ENCODE measurements at places on chromosomes 1 and 21.

DNA sequence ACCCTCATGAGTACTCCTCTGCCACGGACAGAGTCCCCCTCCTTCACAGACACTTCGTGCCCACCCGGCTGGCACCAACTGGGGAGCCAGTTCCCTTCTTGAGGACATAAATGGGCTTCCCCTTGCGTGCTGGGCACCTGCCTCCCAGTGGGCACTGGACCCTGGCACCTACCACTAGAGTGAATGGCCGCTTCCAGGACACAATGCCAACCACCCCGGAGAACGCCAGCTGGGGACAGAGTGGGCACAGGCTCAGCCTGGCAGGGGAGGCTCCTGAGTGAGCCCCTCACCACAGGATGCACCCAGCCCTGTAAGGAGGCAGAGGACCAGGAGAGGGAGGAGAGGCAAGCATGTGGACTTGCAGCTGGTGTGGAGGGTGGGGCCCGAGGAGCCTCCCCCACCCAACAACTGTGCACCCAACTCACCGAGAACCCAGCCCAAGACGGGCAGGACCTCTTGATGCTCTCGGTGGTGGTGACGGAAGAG is 1.0 kb downstream of the ENTREP3 start:
- no peak for DNase-seq

DNA sequence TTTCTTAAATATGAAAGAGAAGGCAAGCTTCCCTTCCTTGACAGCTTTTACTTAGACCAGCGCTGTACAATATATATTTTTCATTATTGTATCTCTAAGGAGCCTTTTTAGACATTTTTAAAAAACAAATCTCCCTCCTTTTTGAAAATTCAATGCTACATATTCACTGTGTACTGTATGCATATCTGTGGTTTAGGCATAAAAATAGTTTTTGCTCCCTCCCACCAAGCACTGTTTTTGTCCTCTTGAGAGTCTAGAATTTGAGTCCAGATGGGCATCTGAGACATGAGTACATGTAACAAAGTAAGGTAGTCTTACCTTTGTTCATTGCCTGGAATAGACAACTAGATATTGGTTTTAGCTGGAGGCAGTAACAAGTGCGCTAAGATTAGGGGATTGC is 488.5 kb upstream of the RUNX1 start:
- DNase-seq, result no peak

DNA sequence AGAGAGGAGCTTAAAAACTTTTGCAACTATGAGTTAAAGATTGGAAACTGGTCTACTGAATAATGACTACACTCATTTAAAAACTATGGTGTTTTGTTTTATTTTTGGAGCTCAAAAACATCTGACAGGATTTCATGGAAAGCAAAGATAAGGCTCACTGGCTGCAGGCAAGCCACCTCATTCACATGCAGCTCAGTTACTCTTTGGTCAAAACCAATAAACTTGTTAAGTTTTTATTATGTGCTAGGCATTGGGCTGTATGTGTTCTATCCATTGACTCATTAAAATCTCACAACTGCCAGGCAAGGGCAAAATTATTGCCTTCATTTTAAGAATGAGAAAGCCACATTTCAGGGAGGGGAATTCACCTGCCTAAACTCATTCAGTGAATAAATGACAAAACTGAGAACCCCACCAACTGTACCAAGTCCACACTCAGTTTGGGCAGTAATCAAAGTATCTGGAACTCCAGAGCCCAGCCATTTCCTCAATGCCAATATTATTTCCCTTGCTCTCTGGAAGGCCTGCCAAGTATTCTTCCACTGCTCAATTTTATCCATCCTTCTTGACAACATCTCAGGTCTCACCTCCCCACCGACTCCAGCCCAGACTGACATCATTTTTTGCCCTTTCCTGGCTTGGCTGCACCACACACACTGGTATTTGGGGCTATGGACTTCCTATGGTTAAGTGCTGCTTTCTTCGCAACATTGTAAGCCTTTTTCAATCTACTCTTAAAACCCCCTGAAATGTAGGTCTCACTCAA is 401.1 kb upstream of the NFIA start:
- no peak for DNase-seq

DNA sequence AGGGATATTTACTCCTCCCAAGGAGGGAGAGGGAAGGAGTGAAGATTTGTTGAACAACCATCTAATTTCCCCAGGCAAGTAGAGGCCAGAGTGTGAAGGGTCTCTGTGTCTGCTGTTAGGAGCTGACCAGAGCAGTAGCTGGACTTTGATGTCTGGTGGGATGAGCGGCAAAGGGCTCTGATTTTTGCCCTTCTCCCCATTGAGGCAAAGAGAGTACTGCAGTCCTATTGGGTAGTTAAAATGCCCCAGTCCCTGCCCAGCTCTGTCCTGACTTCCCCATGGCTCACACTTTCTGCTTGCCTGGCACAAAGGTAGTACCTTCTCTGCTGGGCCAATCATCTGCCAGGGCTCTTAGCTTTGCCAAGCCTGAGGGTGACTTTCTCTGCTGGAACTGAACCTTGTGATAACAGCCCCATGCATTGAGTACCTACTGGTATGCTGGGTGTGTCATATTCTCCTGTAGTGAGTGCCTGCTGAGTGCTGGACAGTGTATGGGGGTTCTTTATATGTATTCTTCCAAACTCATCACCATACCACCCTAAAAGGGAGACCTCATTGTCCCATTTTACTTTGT is 64.0 kb upstream of the SELENON start:
- DNase-seq, result no peak

DNA sequence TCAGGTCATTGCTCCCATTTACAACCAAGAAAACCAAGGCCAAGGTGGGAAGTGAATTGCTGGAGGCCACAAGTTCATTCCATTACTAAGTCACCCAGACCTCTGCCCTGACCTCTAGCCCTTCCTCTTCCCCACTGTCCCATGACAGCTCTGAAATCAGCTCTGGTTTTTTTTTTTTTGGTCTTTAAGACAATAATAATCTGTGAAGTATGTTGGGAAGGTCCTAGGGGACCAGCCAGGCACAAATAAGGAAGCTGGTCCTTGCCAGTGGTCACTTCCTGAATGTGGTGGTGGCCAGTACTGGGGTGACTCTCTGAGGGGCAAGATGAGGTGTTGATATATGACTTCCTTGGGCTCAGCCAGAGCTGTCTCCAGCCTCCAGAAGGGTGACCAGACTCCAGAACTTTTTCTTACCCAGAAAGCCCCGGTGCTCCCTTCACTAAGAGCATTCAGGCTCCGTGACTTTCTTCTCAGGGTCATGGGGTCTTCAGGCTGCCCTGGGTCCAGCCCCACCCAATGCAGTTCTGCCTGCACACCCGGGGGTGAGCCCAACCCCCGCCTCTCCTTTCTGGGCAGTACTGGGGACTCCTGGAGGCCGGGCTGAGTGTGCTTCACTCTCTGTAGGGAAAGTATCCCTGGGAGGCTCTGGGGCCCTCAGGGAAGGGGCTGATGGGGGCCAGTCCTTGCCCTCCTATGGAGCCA is 159.6 kb downstream of the PTPRU start:
- no peak for DNase-seq

GRCh38 chr1:160888926-160889325 is 3.9 kb upstream of the ITLN1 start:
- DNase-seq, result no peak

DNA sequence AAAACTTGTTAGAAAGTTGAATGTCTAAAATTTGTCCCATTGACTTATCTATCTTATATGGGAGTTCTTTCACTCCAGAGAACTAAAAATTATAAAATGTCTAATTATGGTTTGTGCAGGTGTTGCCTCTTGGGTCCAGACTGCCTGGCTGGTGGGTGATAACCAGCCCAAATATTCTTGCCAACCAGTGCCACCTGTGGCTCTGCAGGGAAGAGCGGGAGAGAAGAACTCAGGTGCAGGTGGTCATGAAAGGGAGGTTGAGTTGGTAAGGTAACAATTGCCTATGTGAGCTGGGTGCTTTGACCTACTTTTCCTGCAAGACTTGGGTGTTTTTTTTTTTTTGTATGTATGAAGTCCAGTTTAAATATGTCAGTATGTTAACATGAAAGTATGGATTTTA is 10.2 kb downstream of the RPS6KC1 start:
- DNase-seq, result no peak

- DNase-seq, result no peak
These were observed 519 bp downstream of the FNBP1L start for GRCh38 chr1:93448292-93448982.

DNA sequence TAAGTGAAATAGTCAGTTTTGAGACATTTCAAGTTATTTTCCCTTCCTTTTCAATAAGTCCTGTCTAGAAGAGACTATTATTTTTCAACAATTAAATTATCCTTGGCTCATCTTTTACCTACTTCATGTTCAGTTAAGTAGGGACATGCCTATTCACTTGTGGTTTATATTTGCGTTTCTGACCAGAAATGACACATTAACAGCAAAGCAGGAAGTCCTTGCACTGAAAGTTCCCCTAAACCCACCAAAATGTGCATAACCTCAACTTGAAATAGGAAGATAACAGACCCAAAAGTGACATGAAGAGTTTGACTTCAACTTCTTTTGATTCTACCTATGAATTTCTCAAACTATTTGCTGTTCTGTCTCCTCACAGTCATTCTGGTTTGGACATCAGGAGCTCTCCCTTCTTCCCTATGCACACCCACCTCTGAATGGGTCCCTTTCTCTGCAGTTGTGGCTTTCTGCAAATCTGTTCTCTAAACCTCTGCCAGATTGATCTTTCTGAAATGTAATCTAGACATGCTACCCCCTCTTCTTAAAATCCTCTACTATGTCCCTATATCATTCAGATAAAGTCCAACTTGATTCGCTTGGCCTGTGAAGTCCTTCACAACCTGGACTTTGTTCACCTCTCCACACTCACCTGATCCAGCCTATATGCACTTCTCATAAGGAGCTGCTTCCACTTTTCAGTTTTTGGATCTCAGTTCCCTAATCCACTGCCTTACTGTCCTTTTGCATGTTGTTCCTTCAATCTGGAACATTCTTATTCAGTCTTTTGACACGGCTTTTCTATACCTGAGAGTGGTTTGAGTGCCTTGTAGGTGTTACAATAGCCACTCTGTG is 661.5 kb upstream of the ADGRL4 start:
- no peak for DNase-seq

DNA sequence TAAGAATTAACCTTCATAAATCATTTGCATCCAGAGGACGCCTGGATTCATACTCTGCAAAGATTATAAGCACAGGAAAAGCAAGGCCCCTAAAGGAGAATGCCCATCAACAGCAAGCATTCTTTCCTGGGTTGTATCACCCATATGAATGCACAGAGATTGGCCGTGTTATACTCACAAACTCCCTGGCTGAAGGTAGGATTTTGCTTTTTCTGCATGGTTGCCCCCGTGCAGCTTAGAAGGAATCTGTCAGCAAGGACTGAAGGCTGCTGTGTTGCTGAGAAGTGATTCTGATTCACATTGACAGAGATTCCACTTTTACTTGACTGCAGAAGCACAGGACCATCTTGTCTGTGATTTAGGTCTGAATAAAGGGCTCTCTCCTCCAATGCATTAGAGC is 283.0 kb downstream of the LRRIQ3 start:
- no peak for DNase-seq

DNA sequence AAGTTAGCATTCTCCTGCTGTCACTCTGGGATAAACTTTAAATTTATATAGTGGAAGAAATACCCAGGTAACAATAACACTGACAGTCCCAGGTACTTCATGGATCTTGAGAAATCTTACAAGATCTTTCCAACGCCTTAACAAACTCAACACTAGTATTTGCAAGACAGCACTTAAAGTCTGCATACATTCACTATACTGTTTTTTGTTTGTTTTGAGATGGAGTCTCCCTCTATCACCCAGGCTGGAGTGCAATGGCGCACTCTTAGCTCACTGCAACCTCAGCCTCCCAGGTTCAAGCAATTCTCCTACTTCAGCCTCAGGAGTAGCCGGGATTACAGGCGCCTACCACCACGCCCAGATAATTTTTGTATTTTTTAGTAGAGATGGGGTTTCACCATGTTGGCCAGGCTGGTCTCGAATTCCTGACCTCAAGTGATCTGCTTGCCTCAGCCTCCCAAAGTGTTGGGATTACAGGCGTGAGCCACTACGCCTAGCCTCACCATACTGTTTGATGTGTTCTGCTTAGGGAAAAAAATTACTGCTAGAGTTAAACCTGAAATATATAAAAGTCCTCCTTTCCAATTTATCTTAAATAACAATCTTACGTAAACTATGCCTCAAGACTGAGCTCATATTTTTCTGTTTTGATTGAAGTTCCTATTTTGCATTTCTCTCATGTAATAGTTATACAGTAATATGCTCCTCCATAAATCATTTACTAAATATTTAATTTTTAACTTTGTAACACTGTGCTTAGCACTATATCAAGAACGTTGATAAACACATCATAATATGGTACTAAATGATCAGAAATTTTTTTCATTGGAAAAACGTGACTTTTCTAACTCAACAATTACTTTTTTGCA is 17.5 kb downstream of the EYA3 start:
- DNase-seq, result no peak

DNA sequence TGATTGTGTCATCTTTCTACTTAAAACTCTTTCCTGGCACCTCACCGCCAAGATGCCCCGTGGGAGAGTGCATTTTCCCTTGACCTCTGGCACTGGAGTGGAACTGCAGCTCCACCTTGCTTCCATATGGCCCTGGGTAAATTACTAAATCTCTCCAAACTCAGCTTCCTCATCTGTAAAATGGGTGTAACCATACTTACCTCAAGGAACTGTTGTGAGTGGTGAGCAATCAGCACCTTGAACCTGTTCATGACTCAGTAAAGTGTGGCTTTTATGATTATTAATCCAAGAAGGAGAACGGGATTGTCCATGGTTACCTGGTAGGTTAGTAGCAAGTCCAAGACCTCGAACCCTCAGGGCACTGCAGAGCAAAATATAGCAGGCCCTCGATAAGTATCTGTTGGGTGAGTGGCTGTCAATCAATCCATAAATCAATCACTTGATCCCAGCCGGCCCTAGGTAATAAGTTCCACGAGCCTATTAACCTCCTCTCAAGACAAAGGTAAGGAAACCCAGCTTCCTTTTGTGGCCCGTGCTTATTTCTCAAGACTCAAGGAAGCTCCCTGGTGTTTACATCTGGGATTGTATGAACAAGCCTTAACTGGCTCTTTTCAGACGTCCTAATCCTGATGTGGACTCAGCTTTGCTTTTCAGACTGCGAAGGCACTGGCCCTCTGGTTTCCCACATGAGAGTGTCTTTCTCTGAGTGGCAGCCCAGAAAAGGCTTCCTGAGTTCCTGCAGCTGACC is 114.0 kb upstream of the GJB5 start:
- no peak for DNase-seq

Measured in stimulated activated CD8-positive, alpha-beta memory T cell treated with anti-CD3 and anti-CD28 coated beads, Interleukin-15, amount 100 ng/mL, for 4 hours (primary cell).